ENCODE measurements at places on chromosomes 16 and 17.

DNA sequence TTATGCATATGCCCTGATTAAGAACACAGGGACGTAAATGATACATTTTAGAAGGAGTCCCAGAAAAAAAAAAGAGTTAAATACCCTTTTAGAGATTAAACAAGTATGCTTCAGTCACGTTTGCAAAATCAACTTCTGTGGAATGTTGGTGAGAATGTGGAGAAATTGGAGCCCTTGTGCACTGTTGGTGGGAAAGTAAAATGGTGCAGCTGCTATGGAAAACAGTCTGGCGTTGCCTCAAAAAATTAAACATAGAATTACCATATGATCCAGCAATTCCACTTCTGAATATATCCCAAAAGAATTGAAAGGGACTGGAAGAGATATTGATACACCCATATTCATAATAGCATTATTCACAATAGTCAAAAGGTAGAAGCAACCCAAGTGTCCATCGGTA is 26.5 kb downstream of the RHBDL3 start:
- no peak for DNase-seq

DNA sequence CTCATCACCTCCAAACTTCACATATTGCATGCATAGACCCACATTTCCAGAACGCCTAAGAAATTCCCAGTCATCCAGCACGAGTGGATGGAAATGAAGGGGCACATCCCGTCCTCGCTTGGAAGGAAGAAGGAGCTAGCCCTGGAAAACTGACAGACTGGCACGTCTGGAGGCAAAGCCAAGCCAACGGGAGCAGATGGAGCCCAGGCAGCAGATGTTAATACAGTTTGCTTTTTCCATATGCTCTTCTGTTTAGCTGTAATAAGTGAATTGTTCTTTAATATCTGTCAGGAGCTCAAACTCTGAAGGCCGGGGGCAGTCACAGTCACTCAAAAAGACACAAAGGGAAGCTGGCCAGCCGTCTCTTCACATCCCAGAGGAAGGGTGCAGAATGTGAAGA is 187.7 kb downstream of the XYLT1 start:
- no peak for DNase-seq

DNA sequence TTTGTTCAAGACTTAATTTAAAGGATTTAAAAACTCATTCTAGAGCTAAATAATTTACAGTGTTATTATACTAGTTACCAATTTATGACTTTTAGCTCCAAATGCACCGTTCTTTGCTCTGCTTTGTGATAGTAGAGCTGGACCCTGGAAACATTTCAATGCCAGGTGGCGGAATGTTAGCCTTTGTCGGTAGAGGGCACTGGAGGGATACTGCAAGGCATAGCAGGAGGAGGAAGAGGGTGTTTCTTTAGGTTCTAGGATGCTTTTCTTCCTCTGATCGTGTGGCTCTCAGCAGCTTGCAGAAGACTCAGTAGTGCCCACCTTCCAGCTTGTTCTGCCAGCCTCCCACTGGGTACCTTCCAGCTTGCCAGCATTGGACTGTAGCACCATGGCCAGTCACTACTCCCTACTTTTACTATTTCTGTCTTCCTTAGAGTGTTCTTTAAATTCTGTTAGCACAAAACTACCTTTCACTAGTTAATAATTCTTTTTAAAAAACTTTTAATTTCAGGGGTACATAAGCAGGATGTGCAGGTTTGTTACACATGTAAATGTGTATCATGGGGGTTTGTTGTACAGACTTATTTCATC is 325.3 kb downstream of the UTP18 start:
- no peak for DNase-seq

- no peak for DNase-seq
Measured at GRCh38 chr17:34584805-34585416, 5.5 kb downstream of the TMEM132E start.

DNA sequence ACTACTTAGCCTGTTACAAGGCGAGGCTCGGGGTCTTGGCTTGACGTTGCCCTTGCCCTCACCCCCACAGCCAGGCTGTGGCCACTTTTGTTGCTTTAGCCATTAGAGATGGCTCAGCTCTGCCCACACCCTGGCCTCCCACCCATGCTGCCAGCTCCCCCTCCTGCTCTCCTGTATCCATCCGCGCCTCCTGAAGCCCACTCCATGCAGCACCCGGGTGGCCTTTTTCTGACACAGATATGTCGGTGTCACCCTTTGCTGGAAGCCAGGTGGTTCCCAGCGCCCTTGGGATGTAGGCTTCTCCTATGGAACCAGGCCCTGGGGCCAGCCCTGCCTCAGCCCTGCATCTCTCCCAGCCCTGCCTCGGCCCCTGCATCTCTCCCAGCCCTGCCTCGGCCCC is 9.7 kb downstream of the TSC2 start:
- DNase-seq, result no peak

GRCh38 chr16:29959293-29959692 is 2.6 kb upstream of the TMEM219 start:
- DNase-seq, result no peak

GRCh38 chr17:68425979-68426378 is 31.3 kb downstream of the WIPI1 start:
- no peak for DNase-seq

DNA sequence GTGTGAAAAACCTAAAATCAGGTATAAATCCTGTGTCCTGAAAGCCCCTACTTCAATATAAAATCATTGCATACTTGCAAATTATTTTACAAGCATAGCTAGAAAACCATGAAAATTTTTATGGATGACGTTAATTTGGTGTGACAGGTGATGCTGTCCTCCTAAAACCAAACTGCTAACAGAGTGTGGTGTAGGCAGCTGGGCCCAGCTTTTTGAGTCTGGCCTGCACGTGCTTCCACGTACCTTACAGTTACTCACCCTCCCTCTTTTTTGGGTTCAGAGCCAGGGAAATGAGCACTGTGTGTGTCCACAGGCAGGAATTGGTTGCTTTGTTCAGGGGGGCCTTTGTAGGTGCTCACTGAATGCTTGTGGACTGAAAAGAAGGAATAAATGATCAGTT is 36.4 kb downstream of the CLEC16A start:
- DNase-seq, result no peak

DNA sequence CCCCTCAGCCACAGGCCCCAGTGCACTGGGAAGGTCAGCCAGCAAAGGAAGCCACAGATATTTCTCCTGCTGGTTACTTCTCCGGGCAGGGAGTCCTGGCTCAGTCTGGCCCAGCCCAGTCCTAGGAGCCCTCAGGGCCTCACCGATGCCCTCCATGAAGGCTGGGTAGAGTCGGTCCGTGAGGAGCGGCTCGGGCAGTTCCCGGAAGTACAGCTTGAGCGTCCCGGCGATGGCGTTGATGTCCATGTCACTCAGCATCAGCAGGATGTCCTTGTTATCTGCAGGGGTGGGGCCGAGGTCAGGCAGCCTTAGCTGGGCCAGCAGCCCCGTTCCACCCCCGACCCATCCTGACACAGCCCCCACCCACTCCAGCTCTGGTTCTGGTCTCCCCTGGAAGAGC is 13.7 kb downstream of the TIMM22 start:
- no peak for DNase-seq

DNA sequence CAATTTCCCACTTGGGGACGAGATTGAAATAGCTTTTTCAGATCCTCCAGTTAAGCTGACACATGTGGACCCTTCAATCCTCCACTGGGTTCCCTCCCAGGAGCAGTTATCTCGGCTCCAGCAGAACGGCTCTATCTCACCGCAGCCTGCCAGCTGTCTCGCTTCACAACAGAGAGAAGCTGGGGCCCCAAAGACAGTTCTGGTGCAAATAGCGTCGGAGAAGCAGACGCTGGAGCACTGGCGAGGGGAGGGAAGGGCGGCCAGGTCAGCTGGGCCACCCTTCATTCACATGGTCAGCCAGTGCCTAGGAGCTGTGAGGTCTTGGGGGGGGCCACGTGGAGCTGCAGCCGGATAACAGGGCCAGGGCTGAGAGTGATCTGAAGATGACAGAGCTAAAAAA is 141.3 kb upstream of the SDK2 start:
- DNase-seq, result no peak

GRCh38 chr17:81022344-81022676 is 12.6 kb upstream of the BAIAP2 start:
- DNase-seq, result no peak

DNA sequence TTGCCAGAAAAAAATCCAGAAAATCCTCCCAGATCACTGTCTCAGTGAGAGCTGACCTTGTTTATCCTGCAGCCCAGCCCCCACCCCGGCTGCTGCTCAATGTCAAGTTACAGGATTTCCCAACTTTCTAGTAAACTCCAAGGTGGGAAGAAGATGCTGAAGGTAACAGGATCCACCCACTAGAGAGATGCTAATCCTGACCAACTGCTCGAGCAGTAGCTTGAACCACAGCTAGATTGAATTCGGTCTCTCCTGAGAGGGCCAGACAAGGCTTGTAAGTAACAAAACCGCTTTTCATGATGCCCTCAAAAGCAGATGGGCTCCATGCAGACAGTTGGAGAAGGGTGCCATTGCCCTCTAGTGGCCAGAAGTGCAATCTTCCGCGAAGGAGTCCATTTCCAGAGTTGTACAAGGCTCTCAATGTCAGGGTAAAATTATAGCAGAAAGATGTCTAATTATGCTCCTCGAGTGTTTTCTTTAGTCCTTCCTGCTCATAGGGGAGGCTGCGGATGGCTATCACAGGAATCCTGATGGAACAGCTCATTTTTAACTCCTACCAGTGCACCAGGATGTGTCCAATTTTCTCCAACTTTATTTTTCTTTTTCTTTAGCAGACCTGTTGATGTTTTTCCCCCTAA is 3.9 kb downstream of the CDH11 start:
- peak; percentile 15 for DNase-seq

GRCh38 chr17:73591296-73592078 is 52.8 kb downstream of the SDK2 start:
- no peak for DNase-seq

GRCh38 chr17:44777394-44778348 is 18.9 kb downstream of the ADAM11 start:
- DNase-seq, result no peak

DNA sequence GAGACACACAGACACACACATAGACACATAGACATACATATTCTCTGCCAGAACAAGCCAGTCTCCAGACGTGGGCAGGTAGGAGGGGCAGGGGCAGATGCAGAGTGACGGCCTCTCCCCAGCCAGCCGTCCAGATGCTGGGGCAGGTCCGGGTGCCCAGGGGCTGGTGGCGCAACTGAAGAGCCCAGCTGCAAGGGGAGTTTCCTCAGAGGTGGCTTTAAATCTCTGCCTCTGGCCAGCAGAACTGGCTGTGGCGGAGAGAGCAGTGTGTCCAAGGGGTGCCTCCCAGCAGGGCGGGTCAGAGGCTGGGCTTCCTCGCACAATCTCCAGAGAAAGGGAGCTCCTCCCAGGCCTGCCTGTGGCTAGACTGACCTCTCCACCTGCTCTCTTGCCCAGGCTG is 9.4 kb upstream of the GCGR start:
- DNase-seq, result no peak

GRCh38 chr16:990516-991291 is 9.1 kb downstream of the SOX8 start:
- DNase-seq, result no peak

- no peak for DNase-seq
Measured at GRCh38 chr16:3049921-3050481, 3.6 kb downstream of the MMP25 start.

- DNase-seq, result no peak
Measured at GRCh38 chr17:76735006-76735405, 2.1 kb downstream of the SRSF2 start.

DNA sequence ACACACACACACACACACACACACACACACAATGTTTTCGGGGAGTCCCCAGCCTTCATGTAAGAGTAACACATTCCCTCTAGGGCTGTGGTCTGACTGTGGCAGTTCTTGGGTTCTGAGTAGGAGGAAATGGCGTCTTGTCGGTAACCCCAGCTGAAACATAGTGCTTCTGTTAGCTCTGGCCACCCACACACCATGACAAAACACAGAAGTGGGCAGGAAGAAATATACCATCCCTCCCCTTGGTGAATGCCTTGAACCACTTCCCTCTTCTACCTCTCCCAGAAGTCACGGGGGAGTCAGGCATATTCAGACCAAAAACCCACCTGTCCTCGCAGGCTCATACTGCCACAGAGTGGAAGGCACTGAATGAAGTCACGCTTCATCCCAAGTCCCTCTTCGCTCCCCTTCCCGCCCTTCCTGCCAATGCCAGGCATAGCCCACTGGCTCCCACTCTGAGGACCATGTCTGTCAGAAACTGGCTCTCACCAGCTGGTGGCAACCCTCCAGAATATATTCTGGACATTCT is 11.5 kb downstream of the SLC35B1 start:
- peak; percentile 68 for DNase-seq

- DNase-seq, result no peak
Measured at GRCh38 chr17:61361084-61361483, 38.6 kb upstream of the TBX2 start.

- no peak for DNase-seq
Measured at GRCh38 chr17:77527409-77527808, 386.6 kb downstream of the SEC14L1 start.

GRCh38 chr17:38326996-38327792 is 16.6 kb downstream of the GPR179 start:
- no peak for DNase-seq

DNA sequence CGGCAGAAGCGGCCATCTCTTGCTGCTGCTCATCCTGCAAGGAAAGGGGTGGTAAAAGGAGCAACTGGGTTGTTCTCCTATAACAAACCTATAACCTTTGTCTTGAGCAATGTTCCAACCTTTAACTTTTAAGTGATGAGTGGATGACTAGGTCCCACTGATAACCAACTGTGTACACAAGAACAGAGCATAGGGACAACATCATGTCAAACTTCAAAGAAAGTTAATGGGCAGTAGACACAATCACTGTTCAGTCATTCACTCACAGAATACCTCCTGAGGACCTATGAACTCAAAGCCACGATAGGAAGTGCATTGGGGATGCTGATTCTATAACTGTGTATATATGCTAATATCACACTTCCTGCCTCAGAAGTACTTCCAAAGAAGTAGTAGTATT is 21.6 kb downstream of the CFAP97D1 start:
- DNase-seq, result no peak

DNA sequence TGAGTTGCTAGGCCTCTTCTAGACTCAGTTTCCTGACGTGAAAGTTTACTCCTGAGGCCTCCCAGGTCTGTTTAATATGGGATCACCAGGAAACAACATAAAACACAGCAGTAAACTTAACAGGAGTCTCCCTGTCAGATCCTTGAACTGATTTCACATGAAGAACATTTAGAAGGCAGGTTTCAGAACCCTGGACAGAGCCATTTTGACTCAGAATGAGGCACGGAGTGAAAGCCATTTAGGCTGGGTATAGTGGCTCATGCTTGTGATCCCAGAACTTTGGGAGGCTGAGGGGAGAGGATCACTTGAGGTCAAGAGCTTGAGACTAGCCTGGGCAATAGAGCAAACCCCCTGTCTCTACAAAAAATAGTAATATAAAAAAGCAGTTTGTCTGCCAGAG is 289.1 kb downstream of the CA10 start:
- peak; percentile 1 for DNase-seq

DNA sequence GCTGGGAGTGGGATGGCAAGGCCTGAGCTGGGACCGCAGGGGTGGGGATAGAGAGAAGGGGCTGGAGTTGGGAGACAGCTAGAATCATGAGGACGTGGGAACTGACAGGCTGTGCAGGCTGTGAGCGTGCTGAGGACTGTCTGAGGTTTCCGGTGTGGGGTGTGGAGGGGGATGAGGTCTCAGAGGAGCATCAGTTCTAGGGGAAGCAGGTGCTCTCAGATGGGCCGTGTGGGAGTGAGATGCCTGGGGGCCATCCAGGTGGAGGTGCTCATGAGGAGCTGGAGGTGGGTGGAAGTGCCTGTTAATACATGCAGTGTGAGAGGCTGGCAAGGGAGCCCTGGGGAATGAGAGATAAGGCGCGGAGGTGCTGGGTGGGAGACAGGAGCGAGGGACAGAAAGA is 27.2 kb downstream of the HASPIN start:
- no peak for DNase-seq

- no peak for DNase-seq
Measured at GRCh38 chr17:34400301-34400931, 37.4 kb upstream of the CCL1 start.

- no peak for DNase-seq
Measured at GRCh38 chr16:72932050-72932449, 115.9 kb downstream of the ZFHX3 start.
